NCI-H460 (cell line): ENCODE measurements at places on chromosomes 11 and 22.

GRCh38 chr11:108880510-108880909 lies 215.6 kb downstream of the DDX10 start:
- no peak for DNase-seq

DNA sequence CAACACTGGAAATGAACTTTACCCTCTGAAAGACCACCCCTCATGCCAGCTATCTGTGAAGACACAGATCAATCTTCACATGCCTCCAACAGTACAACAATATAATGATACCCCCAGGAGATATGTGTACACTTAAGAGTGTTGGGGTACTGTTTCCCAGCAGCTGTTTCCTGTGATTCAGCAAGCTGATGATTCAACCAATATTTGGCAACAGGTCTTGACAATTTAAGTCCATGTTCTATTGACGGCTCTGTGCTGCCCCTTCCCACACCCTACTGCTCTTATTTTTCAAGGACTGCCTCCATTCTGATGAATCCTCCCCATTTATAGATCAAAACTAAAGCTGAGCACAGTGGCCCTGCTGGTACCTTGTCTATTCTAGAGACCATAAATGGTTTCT lies 6.6 kb downstream of the SNX19 start:
- DNase-seq = no peak

DNA sequence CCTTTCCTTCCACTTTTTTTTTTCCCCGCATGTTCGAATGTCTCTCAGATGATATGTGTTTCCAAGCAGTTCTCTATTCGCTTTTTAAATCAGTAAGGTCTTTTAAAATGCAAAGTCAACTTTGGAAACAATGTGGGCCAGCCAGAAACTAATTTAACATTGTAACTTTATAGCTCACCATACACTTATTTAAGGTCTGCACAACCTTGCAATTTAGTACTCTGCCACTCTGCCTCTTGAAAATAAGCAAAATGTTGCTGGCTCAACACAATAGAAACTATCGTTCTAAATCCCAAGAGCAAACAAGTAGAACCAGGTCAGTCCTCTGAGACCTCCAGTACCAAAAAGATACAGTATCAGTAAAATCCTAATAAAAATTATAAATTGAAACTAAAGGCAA lies 109.0 kb downstream of the SIK3 start:
- no peak for DNase-seq

DNA sequence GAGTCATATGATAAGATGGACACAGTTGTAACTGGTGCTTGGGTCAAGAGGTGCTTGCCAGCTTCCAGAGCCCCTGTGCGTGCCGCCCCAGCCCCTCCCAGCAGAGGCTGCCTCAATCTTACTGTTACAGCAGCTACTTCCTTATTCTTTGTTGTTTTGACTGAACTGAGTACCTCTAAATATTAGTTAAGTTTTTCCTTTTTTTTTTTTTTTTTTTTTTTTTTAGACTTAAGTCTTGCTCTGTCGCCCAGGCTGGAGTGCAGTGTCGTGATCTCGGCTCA lies 8.8 kb downstream of the ZBED4 start:
- DNase-seq = no peak

GRCh38 chr11:79485694-79486093 lies 44.9 kb upstream of the TENM4 start:
- DNase-seq = no peak

GRCh38 chr11:95072948-95073347 lies 6.2 kb downstream of the SRSF8 start:
- DNase-seq = no peak

DNA sequence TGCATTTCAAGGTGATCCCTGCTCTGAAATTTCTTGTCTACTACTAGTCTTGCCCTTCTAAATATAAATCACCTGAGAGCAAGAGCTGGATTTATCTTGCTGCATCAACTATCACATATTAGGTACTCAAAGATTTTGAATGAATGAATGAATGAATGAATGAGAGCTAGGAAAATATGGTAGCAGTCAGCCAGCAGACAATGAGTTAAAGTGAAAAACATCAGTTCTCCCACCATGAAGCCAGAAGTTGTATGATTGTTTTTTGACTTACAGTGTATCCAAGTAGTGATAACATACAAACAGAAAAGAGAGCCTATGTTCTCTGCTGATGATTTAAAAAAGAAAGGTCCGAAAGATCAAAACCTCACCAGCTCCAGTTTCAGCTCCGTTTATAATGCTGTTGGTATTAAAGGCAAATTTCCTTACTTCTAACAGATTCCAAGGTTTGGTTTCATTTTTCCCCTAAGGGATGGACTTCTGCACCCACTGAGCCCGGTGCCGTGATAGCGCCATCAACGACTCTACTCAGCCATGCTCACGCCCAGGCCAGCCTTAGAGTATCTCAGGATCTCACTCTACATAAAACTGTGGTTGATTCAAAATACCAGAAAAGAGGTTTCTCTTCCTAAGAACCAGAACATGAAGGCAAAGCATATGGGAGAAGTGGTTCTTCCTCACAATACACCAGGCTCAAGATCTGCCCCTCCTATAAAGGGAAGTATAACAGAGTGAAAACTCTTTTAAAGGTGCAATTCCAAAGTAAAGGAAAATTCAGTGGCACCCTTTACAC lies 92.0 kb downstream of the SGSM3 start:
- DNase-seq = no peak

GRCh38 chr11:86620891-86621521 lies 51.4 kb downstream of the ME3 start:
- DNase-seq = no peak

GRCh38 chr11:66017321-66017720 lies 5.5 kb downstream of the CST6 start:
- DNase-seq = no peak

DNA sequence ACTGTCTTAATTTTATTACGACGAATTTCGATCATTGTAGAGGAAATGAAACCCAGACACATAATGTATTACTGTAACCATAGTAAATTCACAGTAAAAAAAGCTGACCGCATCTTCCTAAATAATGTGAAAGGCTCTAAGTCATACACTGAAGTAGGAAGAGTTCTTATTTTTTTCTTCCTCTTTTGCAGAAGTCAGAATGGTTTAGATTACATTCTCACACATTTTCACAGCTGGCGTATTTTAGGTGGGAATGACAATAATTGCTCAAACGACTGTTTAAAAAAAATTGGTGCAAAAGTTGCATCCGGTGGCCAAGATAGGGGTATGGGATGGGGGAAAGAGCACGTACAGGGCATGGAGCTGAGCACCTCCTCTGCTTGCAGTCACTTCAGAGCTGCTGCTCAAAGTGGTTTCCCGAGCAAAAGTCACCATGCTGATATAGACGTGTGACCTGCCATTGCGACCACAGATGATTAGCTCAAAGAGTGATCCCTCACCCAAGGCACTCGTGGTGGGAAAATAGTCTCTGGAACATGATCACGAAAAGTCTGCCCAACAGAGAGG lies 35.3 kb downstream of the MMP13 start:
- DNase-seq = no peak

DNA sequence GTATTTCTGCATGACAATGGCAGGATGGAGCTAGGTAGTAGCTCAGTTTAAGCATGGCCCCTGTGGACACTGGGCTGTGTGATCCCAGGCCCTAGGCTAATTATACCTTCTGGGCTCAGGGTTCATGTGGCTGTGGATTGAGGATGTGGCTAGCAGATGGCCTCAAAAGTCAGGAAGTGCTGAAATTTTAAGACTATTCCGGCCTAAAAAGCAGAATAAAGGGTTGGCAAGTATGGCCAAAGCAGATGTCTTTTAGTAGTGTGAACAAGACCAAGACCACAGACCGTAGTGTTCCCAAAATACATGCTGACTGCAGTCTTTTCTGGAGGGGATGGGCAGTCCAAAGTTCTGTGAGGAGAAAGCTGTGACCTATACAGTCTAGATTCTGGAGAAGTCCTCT lies 115.7 kb upstream of the RAG2 start:
- no peak for DNase-seq

GRCh38 chr11:75902631-75903030 lies 87.6 kb downstream of the UVRAG start:
- DNase-seq = no peak

DNA sequence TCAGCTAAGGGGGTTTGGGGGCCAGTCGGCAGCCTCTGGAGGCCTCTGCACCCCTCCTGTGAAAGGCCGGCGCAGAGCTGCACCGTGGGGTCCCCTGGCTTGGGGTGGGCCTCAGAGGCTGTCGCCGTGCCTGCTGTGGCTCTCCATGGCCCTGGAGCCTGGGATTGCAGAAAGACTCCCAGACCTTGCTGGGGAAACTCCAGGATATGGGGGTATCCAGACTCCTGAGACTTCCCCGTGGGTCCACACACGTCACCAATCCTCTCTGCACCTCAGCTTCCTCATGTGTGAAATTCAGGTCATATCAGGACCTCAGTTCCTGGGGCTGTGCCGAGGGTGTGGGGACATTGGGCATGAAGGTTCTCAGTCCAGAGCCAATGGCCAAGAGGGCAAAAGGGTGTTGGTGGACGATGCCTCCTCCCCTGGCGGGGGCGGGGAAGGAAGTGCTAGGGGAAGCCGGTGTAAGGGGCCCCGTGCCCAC lies 97.1 kb downstream of the KCNQ1 start:
- no peak for DNase-seq

GRCh38 chr11:119493712-119494111 lies 70.7 kb upstream of the THY1 start:
- no peak for DNase-seq

- no peak for DNase-seq
Measured at GRCh38 chr11:47187723-47188122, 1.5 kb upstream of the PACSIN3 start.
